ENCODE measurements at places on chromosomes 4 and X.
A peak's percentile ranks its signal among the peaks of the same experiment; 100 is the strongest.

GRCh38 chr4:38894322-38894982, 26.8 kb downstream of the FAM114A1 start:
- peak; percentile 16 for DNase-seq

DNA sequence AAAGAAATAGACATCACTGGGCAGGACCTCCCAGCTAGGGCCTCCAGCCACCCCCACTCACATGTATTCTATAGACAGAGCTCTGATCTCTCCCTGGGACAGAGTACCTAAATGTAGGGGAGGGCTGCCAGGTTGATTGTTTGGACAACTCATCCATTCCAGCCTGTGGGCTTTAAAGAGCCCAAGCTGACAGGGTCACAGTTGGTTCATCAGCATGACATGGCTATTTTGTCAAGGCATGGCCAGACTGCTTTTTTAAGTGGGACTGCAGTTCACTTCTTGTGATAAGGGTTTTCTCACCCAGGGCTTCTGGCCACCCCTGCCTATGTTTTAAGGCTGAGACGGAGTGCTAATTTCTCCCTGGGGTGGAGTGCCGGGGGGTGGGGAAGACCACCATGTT, 63.3 kb downstream of the KLHL4 start:
- DNase-seq = no peak

GRCh38 chr4:122537388-122538135, 81.0 kb upstream of the IL2 start:
- DNase-seq = no peak

- peak; percentile 59 for DNase-seq
Measured at GRCh38 chr4:25861280-25861950, 1.4 kb downstream of the SEL1L3 start.

GRCh38 chr4:25788703-25789238, 74.0 kb downstream of the SEL1L3 start:
- DNase-seq = no peak

GRCh38 chr4:27176400-27176799, 315.8 kb downstream of the STIM2 start:
- DNase-seq = peak; percentile 72

- DNase-seq = peak; percentile 38
Measured at GRCh38 chr4:41358647-41359421, 102.1 kb downstream of the UCHL1 start.

DNA sequence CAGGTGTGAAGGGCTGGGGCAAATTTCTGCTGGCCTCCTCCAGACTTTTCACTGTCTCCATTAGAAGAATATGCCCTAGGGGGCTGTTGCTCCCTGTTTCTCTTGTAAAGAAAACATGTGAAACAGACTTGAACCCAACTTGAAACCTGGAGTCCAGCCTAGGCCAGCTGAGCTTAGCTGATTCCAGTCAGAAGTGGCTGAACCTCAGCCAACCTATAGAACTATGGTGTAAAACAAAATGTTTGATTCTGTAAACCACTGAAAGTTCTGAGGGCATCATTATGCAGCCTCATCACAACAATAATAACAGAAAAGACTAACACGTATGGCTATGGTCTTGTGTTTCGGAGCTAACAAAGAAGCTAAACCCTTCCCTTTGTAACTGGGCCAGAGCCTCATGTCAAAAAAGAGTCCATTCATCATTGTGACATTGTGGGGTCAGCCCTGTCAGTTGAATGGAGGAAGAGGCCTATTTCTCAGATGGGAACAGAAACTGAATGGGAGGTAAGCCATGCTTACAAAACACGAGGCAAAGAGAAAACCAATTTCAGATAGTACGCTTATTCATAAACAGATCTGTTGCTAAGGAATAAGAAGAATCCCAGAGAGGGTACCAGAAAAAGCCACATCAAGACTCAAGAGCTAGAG, 34.1 kb downstream of the SETD7 start:
- DNase-seq = no peak

DNA sequence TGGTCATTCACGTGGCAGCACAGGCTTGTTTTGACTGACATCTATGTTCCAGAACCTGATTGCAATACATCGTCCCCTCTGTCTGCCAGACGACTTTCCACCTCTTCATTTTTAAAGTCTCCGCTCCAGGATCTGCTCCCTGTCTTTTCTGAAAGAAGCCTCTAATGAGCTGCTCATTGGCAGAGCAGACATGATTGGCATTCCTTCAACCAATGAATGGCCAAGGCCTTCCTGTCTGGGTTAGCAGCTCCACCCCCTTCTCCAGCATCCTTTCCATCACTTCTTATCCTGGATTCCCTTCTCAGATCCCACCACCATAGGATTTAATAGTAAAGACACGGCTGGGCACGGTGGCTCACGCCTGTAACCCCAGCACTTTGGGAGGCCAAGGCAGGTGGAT, 202.7 kb upstream of the KLF3 start:
- no peak for DNase-seq

DNA sequence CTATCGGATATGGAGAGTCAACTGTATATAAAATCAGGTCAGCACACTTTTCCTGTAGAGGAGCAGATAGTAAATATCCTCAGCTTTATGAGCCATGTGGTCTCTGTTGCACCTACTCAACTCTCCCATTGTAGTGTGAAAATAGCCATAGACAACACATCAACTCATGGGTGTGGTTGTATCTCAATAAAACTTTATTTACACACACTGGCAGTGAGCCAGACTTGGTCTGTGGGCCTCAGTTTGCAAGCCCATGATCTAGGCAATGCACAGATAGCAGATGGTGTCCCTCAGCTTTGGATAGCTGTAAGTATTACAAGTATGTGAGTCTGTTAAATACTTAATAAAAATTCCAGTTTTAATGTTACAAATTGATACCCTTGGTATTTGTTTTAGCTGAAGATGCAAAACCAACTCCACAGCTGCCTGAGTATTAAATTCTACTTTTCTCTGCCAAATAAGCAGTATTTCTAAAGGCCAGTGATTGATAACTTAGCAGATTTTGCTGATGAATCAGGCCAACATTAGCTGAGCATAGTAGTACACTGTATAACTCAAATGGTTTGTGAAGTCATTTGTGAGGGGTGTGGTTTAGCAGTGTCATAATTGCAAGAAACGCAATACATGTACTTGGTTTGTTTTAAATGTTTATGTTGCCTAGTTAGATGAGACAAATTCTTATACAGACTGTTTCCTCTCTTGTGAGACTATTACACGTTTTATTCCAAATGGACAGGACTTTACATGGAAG, 87.3 kb downstream of the GPR143 start:
- no peak for DNase-seq

GRCh38 chrX:76420237-76420636, 7.3 kb upstream of the MAGEE1 start:
- peak; percentile 2 for DNase-seq

DNA sequence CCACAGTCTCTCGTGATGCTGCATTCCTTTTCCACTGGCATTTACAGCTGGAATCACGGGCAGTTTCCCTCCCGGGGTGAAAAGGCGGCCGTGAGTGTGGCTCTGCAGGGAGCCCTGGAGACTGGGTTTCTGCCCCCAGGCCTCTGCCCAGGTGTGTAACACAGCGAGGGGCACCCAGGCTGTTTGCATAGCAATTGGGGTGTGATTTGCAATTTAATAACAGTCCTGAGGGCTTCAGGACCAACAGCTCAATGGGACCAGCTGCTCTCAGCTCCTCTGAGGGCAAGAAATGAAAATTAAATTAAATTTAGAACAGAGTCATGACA, 99.0 kb upstream of the SHOX start:
- DNase-seq = no peak

DNA sequence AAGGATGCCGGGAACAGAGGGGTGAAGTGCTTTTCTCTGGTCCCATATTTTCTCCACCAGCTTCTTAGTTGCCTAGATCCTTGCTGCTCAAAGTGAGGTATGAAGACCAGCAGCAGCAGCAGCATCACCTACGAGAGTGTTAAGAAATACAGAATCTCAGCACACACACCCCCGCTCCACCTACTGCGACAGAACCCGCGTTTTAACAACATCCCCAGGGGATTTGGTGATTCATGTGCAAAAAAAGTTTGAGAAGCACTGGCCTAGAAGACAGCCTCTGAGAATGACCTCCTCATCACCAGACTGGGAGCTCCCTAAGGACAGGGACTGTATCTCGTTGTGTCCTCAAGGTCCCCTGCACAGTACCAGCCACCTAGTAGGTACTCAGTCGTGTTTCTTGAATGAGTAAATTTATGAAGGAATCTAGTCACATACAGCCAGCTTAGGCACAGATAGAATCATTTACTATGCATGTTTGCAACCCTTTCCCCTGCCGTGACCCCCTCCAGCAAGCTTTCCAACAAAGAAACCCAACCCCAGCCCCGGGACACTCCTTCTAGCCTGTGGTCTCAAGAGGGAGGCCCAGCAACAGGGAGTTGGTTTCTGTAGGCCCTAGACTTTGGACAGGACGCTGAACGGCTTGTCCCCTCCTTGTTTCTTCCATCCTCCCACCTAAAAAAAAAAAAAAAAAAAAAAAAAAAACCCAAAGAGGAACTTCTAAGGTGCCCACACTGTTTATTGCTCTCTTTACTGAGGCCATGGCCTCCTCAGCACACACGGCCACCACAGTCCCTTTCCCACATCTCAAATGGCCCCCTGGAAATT, 21.5 kb downstream of the RTL5 start:
- DNase-seq = no peak

DNA sequence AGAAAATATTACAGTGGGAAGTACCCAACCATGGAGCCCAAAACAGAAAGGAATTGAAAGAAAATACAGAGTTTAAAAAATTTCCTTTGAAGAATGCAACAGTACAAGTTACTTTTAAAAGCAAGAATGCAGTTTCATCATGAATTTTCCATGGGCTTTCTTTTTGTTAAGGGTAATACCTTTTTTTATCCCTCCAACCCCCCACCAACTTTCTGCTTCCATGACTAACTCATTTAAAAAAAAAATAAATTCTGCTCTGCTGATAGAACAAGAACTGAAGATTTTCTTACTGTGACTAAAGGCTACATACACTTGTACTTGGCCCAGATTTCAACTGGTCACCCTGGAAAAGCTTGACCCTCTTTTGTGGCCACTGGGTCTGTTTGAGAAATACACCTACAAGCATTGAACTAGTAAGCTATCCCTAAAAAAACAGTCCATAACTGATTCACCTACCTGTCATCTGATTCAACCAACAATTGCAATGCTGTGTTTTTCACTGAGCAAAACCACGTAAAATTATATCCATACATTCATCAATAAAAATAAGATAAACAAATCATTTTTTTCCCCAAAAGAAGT, 214.2 kb downstream of the NSUN7 start:
- no peak for DNase-seq

DNA sequence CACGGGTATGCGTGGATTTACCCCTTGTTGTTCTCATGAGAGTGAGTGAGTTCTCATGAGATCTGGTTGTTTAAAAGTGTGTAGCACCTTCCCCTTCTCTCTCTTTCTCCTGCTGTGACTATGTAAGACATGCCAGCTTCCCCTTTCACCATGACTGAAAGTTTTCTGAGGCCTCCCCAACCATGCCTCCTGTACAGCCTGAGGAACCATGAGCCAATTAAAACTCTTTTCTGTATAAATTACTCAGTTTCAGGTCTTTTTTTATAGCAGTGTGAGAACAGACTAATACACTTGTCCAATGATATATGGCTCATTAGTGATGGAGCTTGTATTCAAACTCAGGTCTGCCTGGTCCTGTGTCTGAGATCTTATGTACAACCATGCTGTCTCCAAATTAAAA, 28.5 kb upstream of the RTL3 start:
- no peak for DNase-seq

- DNase-seq = no peak
Measured at GRCh38 chr4:121011780-121012340, 60.5 kb downstream of the NDNF start.

- DNase-seq = peak; percentile 91
Measured at GRCh38 chr4:173436149-173436579, 37.2 kb upstream of the SCRG1 start.

- peak; percentile 36 for DNase-seq
Measured at GRCh38 chrX:129360175-129360574, 163.1 kb downstream of the SMARCA1 start.

DNA sequence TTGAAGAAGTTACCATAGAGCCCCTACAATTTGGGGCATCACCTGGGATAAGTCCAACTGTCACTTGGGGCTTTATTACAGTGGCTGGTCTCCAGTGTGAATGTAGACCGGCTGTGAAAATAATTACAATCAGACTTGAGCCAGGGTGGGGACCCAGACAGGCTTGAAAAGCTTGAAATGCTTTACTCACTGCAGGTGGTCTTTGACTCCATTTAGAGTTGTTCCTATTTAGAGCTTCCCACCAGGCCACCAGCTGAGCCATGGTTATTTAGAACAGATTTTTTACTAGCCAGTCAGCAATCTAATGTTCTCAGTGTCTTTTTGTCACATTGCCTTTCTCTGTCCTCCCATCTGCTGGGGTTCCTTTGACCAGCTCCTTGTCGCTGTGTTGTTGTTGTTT, 5.7 kb downstream of the ARHGAP10 start:
- DNase-seq = no peak

DNA sequence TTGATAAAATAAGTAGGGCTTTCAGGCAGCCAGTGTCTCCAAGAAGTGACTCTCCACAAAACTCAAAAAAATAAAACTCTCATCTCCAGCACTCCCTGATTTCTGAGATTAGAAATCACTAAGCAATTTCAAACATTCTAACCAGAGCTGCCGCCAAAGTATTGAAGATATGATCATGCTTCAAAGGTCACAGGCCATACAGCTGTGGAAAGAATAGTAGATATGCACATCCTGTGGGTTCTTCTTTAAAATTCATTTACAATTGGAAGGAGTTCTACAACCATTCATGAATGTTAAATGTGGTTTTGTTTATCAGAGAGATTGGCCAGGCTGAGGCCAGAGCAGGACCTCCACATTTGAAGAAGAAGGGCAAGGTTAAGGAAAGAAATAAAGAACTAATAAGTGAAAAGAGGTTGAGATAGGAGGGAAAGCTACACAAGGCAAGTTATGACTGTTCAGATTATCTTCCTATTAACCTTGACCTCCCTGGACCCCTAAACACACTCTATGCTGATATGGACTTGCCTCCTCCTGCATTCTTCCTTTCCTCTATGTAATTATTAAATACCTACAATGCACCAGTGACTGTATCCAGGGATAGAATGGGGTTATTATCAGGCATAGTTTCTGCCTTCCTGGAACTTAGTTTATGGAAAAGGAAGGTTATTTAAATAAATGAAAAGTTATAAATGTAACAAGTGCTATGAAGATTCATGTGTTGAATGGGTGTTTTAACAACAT, 56.4 kb downstream of the USP38 start:
- DNase-seq = no peak

GRCh38 chr4:158786955-158787354, 18.1 kb downstream of the FNIP2 start:
- no peak for DNase-seq

- DNase-seq = no peak
Measured at GRCh38 chrX:51917604-51918003, 24.2 kb downstream of the MAGED1 start.

GRCh38 chrX:153321381-153322124, at the start of gene PNMA6F:
TSS of gene PNMA6F (minus strand) at chrX:153321767. CDS start at chrX:153320674, 1,093 bp downstream.
- DNase-seq = no peak

DNA sequence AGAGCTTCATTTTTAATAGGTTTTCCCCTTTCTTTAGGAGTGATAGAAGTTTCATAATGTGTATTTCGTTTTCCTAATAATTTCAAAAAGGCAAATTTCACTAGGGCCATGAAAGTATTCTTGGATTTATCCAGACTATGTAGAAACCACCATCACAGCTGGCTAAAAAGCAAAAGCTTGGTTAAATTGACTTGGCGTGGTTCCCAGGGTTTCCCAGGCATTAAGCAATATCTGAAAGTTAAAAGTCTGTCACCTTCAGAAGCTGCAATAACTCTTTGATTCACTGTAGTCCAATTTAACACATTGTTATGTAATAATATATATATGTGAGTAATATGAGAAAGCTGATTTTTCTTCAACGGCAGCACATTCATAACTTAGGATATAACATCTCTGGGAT, 38.3 kb downstream of the NDNF start:
- peak; percentile 74 for DNase-seq

GRCh38 chrX:45850197-45850774, 649.6 kb upstream of the DIPK2B start:
- peak; percentile 27 for DNase-seq
